ENCODE measurements at places on chromosomes 16 and 17.

- DNase-seq, result no peak
Observed at GRCh38 chr16:77850636-77851333, 62.4 kb downstream of the VAT1L start.

- DNase-seq, result no peak
Observed at GRCh38 chr17:20045476-20045875, 36.3 kb downstream of the SPECC1 start.

DNA sequence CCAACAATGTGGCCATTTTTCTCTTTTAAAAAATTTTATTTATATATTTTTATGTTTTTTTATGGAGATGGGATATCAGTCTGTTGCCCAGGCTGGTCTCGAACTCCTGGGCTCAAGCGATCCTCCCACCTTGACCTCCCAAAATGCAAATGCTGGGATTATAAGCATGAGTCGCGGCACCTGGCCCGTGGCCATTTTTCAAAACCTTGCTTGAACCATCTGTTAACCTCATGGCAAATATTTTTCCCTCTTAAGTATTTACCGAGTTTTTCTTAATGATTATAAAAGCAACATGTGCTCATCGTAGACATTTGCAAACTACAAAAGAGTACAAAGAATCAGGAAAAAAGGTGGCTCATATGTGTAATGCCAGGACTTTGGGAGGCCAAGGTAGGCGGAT is 127.6 kb downstream of the ABCC6 start:
- no peak for DNase-seq

DNA sequence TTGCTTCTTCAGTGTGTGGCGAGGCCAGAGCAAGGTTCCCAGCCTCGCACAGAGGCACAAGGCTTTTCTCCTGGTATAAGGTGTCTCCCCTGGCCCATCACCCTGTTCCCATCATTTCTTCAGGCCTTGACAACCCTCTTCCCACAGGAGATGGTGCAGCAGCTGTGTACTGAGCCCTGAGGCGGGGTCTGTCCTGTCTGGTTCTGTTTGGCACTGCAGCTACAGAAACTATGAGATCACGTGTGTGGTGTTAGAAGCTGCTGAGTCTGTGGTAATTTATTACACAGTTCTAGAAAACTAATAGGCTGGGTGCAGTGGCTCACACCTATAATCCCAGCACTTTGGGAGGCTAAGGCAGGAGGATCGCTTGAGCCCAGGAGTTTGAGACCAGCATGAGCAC is 7.2 kb downstream of the PLA2G15 start:
- no peak for DNase-seq

GRCh38 chr17:14688134-14688533 is 387.3 kb downstream of the HS3ST3B1 start:
- DNase-seq, result no peak
